Natural killer cell treated with Interleukin-12 subunit alpha and Interleukin-12 subunit beta and Interleukin-15 and Interleukin-18, amount 100 ng/mL, for 72 hours (primary cell): ENCODE measurements at places on chromosomes 5 and 9.
A peak's percentile ranks its signal among the peaks of the same experiment; 100 is the strongest.

GRCh38 chr5:134077926-134078580, 36.4 kb upstream of the TCF7 start:
- H3K27me3 ChIP-seq = peaks cover 2% of the 10 kb centered on the region
- no peak overlapping the region for H3K4me3 ChIP-seq
- peaks cover 5% of the 10 kb centered on the region for H3K4me1 ChIP-seq
- no peak for DNase-seq
- H3K27ac ChIP-seq = no peak overlapping the region

DNA sequence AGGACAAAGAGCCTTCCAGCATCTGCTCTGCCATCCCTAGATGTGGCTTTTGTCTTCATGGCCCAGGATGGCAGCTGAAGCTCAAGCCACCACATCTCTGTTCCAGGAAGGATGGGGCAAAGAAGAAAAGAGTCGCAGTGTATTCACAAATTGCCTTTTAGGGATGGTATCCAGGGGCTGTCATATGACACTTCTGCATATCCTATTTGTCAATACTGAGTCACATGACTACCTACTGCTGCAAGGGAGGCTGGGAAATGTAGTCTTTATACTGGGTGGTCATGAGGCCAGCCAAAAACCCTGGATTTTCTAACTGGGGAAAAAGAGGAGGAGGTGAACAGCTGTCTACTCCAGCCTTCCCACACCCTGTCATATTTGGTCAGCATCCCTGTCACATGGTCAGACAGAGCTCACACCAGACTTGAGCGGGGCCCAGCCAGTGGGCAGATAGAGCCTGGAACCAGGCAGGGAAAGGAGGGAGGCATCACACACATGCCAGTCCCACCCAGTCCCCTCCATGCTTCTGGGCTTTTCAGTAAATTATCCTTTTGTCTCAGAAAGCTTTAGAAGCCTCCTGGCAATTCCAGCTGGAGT, 52.0 kb downstream of the OLFM1 start:
- H3K4me1 ChIP-seq = no peaks in the 10 kb centered on the region
- no peaks in the 10 kb centered on the region for H3K36me3 ChIP-seq
- no peak overlapping the region for H3K27ac ChIP-seq
- no peak overlapping the region for H3K4me3 ChIP-seq

GRCh38 chr9:7370381-7370780, 429.2 kb downstream of the DMAC1 start:
- no peak overlapping the region for H3K4me3 ChIP-seq
- peaks cover 2% of the 10 kb centered on the region for H3K27me3 ChIP-seq
- H3K4me1 ChIP-seq = no peaks in the 10 kb centered on the region
- H3K36me3 ChIP-seq = no peaks in the 10 kb centered on the region
- H3K27ac ChIP-seq = no peak overlapping the region

DNA sequence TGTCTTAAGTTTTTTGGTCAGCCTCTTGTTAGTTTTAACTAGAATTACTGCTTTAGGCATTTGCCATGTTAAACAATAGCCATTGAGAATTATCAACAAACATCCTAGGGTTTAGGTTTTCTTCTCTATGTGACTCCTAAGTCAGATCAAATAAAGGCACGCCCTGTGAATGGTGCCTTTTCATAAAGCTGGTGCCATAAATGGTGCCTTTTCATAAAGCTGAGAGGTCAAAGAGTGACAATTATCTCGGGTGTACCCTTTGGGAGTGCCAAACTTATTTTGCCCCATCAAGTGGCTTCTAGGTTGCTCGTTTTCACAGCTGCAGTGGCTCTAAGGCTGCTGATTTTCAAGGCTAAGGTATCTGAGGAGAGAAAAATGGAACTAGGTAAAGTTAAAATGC, 391.6 kb downstream of the DMRTA1 start:
- no peak overlapping the region for H3K4me3 ChIP-seq
- H3K36me3 ChIP-seq = no peaks in the 10 kb centered on the region
- no peak for DNase-seq
- H3K4me1 ChIP-seq = no peaks in the 10 kb centered on the region
- no peak overlapping the region for H3K27ac ChIP-seq
- no peaks in the 10 kb centered on the region for H3K27me3 ChIP-seq

- no peak overlapping the region for H3K4me3 ChIP-seq
- no peak for DNase-seq
- H3K27me3 ChIP-seq = no peaks in the 10 kb centered on the region
Observed at GRCh38 chr5:7886849-7887475, 18.0 kb downstream of the MTRR start.

- no peaks in the 10 kb centered on the region for H3K4me1 ChIP-seq
- no peak overlapping the region for H3K4me3 ChIP-seq
- no peak overlapping the region for H3K27ac ChIP-seq
- no peak for DNase-seq
- H3K27me3 ChIP-seq = no peaks in the 10 kb centered on the region
Observed at GRCh38 chr9:134704498-134704897, 62.9 kb downstream of the COL5A1 start.

- no peak for DNase-seq
- no peak overlapping the region for H3K4me3 ChIP-seq
- no peak overlapping the region for H3K27ac ChIP-seq
- H3K36me3 ChIP-seq = no peaks in the 10 kb centered on the region
- H3K4me1 ChIP-seq = no peaks in the 10 kb centered on the region
Observed at GRCh38 chr9:86713970-86714369, 233.3 kb downstream of the GAS1 start.

GRCh38 chr5:6792911-6793471, 79.8 kb downstream of the TENT4A start:
- no peak overlapping the region for H3K4me3 ChIP-seq
- DNase-seq = no peak
- H3K27ac ChIP-seq = no peak overlapping the region

DNA sequence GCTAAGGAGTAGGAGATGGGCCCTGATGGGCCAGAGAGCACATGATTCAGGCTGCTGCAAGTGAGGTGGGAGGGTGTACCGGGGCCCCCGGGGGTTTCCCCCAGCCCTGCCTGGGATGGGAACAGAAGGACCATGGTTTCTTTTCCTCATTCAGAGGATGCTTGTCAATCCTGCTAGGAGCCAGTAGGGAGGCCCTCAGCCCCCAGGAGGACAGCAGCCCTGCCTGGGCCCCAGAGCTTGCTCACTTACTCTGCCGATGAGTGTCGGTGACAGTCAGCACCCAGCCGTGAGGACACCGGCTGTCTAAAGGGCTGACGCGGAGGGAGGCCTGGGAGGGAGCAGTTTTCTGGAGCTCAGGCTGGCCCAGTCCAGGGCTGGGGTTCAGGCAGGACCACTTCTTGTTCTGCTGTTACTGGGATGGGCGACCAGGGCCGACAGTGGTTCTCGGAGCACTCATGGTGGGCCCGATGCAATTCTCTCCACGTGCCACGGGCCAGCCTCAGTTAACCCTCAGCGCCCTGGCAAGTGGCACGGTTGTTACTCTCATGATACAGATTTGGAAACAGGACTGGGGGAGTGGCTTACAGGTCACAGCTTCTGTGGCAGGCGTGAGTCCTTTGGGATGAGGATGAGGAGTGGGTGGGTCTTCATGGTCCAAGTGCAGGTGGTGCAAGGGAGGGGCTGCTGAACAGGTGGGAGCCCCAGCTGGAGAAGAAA, 1.8 kb downstream of the ARRDC1 start:
- H3K4me1 ChIP-seq = peaks cover 21% of the 10 kb centered on the region
- no peaks in the 10 kb centered on the region for H3K36me3 ChIP-seq
- no peak for DNase-seq
- H3K27ac ChIP-seq = peak overlapping the region; percentile 76
- H3K4me3 ChIP-seq = peak overlapping the region; percentile 79

GRCh38 chr9:15295761-15296405, 11.1 kb downstream of the TTC39B start:
- H3K4me3 ChIP-seq = peak overlapping the region; percentile 81
- DNase-seq = no peak
- H3K27ac ChIP-seq = peak overlapping the region; percentile 94
- no peaks in the 10 kb centered on the region for H3K27me3 ChIP-seq
- peaks cover 8% of the 10 kb centered on the region for H3K36me3 ChIP-seq

- H3K36me3 ChIP-seq = no peaks in the 10 kb centered on the region
- no peak for DNase-seq
- H3K4me1 ChIP-seq = no peaks in the 10 kb centered on the region
- H3K27me3 ChIP-seq = no peaks in the 10 kb centered on the region
- no peak overlapping the region for H3K27ac ChIP-seq
- no peak overlapping the region for H3K4me3 ChIP-seq
Observed at GRCh38 chr9:24608599-24608998, 62.9 kb upstream of the IZUMO3 start.

- DNase-seq = no peak
- H3K27ac ChIP-seq = no peak overlapping the region
- no peaks in the 10 kb centered on the region for H3K36me3 ChIP-seq
Observed at GRCh38 chr9:91911657-91912056, 38.4 kb downstream of the ROR2 start.

DNA sequence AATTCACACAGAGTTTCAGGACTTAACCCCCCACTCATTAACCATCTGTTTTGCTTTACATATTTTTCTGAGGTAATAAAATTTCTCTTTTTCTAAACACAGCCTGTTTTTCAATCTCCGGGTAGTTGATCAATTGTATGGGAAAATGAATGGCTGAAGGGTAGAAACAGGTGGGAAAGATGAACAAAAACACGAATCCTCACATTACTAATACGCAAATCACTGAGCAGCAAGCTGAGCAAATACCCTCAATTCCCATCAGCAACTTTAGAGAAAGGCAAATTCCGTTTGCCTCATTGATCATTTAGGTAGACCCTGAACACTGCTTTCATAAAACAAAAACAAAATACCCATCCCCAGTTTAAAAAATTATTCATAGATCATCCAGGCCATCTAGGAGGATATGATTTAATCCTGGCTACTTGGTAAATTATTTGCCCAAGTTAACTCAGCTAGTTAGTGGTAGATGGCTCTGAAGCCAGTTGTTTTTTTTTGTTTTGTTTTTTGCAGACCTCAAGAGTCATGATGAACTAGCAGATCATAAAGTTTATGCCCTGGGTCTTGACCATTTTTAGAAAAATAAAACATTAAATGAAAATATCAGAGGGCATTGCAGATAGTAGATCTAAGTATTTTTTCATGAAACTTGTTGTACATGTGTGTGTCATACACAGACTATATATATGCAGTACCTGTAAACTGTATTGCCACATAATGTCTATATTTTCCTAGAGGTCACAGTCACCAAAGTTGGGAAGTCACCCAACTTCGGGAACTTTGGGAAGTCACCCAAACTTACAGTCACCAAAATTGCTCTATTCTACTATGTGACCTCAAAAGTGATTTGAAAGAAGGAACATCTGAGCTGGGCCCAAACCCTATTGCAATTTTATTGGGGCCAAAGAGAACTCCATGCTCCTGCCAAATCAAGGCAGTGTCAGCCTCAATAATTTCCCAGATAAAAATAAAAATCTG, 1.6 kb upstream of the CD274 start:
- H3K27ac ChIP-seq = peak overlapping the region; percentile 96
- DNase-seq = no peak
- H3K36me3 ChIP-seq = peaks cover 21% of the 10 kb centered on the region
- H3K27me3 ChIP-seq = no peaks in the 10 kb centered on the region
- H3K4me1 ChIP-seq = peaks cover 61% of the 10 kb centered on the region

- no peak overlapping the region for H3K27ac ChIP-seq
- H3K4me1 ChIP-seq = no peaks in the 10 kb centered on the region
- H3K4me3 ChIP-seq = no peak overlapping the region
- DNase-seq = no peak
Observed at GRCh38 chr9:101516655-101517054, 17.0 kb upstream of the RNF20 start.

GRCh38 chr5:38208782-38209378, 49.5 kb upstream of the EGFLAM start:
- H3K27ac ChIP-seq = no peak overlapping the region
- no peak overlapping the region for H3K4me3 ChIP-seq

GRCh38 chr5:62627901-62628300, 49.3 kb downstream of the LRRC70 start:
- H3K36me3 ChIP-seq = no peaks in the 10 kb centered on the region
- DNase-seq = no peak
- no peaks in the 10 kb centered on the region for H3K27me3 ChIP-seq
- H3K4me3 ChIP-seq = no peak overlapping the region
- no peak overlapping the region for H3K27ac ChIP-seq

DNA sequence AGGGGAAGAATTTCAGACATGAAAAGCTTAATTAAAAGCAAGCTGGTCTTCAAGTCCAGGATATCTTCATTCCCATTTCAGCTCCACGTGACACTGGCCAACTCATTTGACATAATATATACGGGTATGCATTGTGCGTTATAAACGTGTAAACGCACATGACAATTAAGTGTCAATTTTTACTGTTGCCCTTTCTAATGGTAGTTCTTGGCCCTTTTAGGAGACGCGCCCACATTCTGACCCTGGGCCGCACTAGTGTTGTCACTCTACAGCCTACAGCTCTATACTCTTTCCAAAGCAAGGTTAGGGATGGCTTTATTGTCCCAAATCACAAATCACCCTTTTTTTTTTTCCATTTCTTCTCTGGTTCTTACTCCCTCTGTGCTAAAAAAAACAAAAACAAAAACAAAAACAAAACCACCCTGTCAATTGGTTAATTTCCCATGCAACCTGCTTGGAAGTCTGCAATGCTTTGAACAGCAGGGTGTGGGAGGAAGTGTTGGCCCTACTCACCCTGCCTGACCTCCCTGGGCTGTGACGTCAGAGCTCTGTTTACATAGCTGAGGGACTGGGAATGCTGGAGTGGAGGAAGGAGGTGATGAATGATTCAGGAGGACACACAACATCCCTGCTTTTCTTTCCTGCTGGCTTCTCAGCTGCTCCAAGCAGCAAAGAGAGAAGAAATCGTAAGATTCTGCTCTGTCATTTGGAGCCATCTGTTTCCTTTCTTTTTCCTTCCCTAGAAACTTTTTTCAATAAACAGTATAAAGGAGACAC, 19.3 kb downstream of the RFK start:
- no peak overlapping the region for H3K27ac ChIP-seq
- H3K4me1 ChIP-seq = no peaks in the 10 kb centered on the region
- DNase-seq = no peak
- H3K27me3 ChIP-seq = no peaks in the 10 kb centered on the region
- no peaks in the 10 kb centered on the region for H3K36me3 ChIP-seq
